Activated CD4-positive, alpha-beta T cell treated with anti-CD3 and anti-CD28 coated beads, Interleukin-10, Interleukin-2, amounts not matched to agents 100 ng/mL and 50 ng/mL, durations not matched to agents 16 hours and 8 hours (primary cell): ENCODE measurements at places on chromosomes 1 and 21.

GRCh38 chr1:12309783-12310742 lies 80.2 kb downstream of the VPS13D start:
- no peak for DNase-seq

GRCh38 chr1:202976633-202977032 lies 9.6 kb upstream of the CYB5R1 start:
- DNase-seq, result no peak

DNA sequence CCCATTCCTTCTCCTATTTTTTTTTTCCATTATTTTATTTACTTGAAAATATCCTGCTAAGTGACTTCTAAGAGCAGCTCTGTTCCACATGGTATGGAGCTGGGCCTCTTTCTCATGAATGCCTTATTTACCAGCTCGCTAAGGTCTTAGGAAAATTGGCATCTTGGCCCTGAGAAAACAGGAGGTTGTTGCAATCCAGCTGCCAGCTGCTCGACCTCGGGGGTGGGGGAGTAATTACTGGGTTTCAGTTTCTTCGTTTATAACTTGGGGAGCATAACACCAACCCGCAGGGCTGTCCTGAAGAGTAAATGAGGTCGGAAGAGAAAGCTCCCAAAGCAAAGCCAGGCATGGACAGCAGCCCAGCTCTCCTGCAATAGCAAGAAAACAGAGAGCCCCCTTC lies 176.3 kb downstream of the AJAP1 start:
- no peak for DNase-seq

GRCh38 chr1:207355060-207355459 lies 33.6 kb downstream of the CD55 start:
- no peak for DNase-seq

- DNase-seq, result peak; percentile 1
Measured at GRCh38 chr1:95547005-95547404, 313.0 kb downstream of the RWDD3 start.

GRCh38 chr1:234533034-234533891 lies 54.3 kb upstream of the TARBP1 start:
- no peak for DNase-seq

GRCh38 chr1:216887032-216887431 lies 163.8 kb upstream of the ESRRG start:
- DNase-seq, result no peak
